NCI-H1417 treated with DMSO at 0.1 percent for 48 hours (cell line): ENCODE measurements at places on chromosomes 7 and 10.
A peak's percentile ranks its signal among the peaks of the same experiment; 100 is the strongest.

- no peak for DNase-seq
Measured at GRCh38 chr10:42150428-42151061, 487.8 kb downstream of the ZNF33B start.

- no peak for DNase-seq
Measured at GRCh38 chr10:100007231-100008141, 2.3 kb downstream of the DNMBP start.

GRCh38 chr10:30581779-30582380, 47.7 kb downstream of the LYZL2 start:
- no peak for DNase-seq

- DNase-seq: no peak
Measured at GRCh38 chr7:158816995-158817394, 12.3 kb downstream of the ESYT2 start.

DNA sequence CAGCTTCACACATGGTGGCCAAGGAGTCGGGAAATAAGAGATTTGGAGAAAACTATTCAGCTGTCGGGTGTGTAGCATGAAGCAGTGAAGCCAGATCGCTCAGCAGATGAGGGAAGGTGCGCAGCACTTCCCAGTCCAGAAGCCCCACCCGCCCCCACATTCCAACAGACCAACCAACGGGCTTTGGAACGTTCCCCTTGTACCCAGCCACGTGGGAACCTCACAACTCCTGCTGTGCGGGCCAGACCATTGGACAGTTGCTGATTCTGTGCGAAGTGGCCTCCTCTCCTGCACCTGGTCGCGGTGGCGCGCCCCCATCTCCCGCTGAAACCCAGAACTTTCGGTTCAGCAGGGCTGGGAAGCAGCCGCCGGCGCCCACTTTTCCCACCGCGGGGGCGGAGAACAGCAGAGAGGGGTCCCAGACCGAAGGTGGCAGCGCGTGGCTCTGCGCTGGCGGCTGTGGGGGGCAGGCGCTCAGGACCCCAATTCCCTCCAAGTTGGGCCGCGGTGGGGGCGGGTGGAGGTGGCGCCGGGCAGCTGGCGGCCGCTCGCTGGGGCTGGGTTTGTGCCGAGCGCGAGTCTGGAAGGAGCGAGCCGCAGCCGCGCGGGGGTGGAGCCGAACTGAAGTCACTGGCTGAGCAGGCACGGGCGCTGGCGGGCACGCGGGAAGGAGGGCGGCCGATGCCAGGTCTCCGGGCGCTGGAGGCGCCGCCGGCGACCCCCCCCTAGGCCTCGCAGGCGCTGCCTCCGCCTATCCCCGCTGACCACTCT, 1301.5 kb upstream of the SORCS1 start:
- no peak for DNase-seq

GRCh38 chr7:90425376-90425775, 22.1 kb downstream of the CLDN12 start:
- no peak for DNase-seq

- no peak for DNase-seq
Measured at GRCh38 chr7:98571006-98571405, 46.1 kb upstream of the NPTX2 start.

GRCh38 chr10:62083412-62084267, 182.1 kb downstream of the ARID5B start:
- peak; percentile 18 for DNase-seq
